ENCODE measurements at places on chromosomes 11 and 22.

- no peak for DNase-seq
Measured at GRCh38 chr22:49468487-49469198, 359.0 kb downstream of the BRD1 start.

- DNase-seq, result peak; percentile 28
Measured at GRCh38 chr11:19201737-19202605, at the start of gene CSRP3. Gene CSRP3, minus strand, starts transcription at chr11:19201983. Its CDS starts 9,535 bp downstream, at chr11:19192448.

DNA sequence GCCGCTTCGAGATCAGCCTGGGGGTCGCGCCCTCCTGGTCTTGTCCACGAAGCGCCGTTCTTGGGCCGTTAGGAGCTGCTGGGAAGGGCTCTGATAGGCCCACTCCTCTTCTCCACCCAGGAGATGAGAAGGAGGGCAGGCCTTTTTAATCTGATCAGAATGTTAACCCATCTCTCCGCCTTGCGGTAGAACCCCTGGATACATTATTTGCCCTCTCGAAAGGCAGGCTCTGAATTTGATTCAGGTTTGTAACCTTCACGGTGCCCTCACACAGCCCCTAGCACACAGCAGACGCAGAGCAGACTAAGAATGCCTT lies at the start of gene CCDC83:
Gene CCDC83, plus strand, starts transcription at position 43 of the 316 bp plus-strand sequence. CDS start 9,741 bp downstream, outside the sequence.
- no peak for DNase-seq

DNA sequence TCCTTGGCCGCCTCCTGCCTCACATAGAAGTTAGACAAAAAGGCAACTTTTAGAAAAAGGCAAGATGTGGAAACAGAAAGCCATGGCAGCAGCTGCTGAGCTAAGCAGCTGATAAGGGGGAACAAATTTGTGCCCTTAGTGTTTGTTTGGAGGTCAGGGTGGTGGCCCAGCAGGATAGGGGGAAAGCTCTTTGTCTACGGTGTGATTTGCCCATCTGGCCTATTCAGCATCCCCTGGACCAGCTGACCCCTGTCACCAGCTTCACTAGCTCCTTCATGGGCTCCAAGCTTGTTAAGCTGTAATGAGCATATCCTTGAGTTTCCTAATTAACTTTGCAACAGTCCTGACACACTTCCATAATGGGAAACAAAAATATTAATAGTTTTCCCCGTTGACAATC lies 5.9 kb upstream of the ME3 start:
- no peak for DNase-seq

- no peak for DNase-seq
Measured at GRCh38 chr11:116096272-116096995, 592.2 kb upstream of the CADM1 start.

GRCh38 chr11:31818425-31818755 lies 7.3 kb upstream of the PAX6 start:
- no peak for DNase-seq

- DNase-seq, result no peak
Measured at GRCh38 chr22:39081016-39081415, 3.9 kb downstream of the APOBEC3G start.

DNA sequence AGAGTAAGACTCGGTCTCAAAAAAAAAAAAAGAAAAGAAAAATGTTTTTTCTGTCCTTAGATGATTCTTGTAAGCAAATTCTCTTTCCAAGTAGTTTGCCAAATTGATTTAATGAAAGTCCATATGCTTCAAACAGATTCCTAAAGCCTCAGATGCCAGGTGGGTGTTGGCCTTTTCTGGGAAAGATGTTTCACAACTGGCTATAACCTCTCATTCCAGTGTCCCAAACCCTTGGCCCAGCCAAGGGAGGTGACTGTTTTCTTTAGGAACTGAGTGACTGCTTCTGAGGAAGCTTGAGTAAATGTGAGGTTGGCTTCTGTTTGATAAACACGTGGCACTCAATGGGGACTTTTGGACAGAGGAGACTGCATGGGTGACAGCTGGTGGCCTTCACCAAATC lies 27.5 kb downstream of the MMP27 start:
- DNase-seq, result no peak

- peak; percentile 20 for DNase-seq
Measured at GRCh38 chr11:83070731-83071566, 748 bp downstream of the RAB30 start.

DNA sequence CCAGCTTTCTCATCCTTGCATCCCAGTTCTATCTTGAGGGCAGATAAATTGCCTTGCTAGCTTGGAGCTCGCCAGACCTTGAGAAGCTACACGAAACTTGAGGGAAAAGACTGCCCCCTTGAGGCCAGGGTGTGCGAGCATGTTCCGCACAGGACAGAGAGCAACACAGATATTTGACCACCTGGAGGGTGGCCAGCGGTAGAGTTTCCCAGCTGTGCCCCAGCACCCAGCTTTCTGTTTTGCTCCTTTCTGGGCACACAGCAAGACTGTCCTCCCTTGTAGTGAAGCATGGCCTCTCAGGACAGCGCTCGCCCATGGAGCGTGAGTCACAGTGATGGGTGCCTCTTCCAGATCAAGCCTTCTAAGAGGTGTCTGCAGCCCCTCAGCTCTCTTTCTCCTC lies 23.5 kb downstream of the SPATA19 start:
- no peak for DNase-seq

- peak; percentile 41 for DNase-seq
Measured at GRCh38 chr22:17120711-17121232, 388 bp downstream of the TMEM121B start.

- peak; percentile 96 for DNase-seq
Measured at GRCh38 chr11:57761301-57762234, at the start of gene CTNND1. Gene CTNND1, plus strand, starts transcription at chr11:57761802. Its CDS starts 29,677 bp downstream, at chr11:57791479.
